ENCODE measurements at places on chromosomes 3 and 15.

- no peak for DNase-seq
These were observed 1.9 kb upstream of the SPPL2A start for GRCh38 chr15:50767332-50767861.

GRCh38 chr15:101406526-101407195, 82.8 kb downstream of the PCSK6 start:
- no peak for DNase-seq

DNA sequence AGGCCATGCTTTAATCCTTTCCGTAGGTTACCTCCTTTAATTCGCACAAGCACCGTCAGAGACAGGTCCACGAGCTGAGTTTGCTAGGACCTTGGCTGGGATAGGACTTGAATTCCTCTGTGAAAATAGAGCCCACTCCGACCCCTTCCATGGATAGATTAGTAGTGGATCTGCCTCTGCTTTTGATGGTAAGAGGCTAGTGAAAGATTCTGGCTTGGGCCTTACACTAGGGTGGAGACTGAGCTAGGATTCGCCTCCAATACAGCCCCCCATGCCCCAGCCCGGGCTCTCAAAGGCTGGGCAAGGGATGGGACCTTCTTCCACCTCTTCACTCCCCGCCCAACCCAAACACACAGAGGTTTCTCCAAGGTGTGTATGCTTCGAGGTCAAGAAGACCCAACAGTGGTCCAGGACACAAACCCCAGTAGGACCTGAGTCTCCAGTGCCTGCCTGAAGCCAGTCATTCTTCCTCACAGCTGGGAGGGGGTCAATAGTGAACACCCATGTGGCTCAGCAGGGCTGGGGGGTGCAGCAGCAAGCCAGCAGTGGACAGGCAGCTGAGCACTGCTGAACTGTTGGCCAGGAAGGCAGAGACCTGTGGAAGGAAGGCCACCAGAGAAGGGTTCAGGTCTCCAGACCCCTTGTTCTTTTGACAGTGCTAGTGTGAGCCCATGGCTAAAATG, 75.7 kb downstream of the SPSB4 start:
- no peak for DNase-seq

- DNase-seq = no peak
These were observed 70.2 kb downstream of the NMD3 start for GRCh38 chr3:161291191-161291901.

DNA sequence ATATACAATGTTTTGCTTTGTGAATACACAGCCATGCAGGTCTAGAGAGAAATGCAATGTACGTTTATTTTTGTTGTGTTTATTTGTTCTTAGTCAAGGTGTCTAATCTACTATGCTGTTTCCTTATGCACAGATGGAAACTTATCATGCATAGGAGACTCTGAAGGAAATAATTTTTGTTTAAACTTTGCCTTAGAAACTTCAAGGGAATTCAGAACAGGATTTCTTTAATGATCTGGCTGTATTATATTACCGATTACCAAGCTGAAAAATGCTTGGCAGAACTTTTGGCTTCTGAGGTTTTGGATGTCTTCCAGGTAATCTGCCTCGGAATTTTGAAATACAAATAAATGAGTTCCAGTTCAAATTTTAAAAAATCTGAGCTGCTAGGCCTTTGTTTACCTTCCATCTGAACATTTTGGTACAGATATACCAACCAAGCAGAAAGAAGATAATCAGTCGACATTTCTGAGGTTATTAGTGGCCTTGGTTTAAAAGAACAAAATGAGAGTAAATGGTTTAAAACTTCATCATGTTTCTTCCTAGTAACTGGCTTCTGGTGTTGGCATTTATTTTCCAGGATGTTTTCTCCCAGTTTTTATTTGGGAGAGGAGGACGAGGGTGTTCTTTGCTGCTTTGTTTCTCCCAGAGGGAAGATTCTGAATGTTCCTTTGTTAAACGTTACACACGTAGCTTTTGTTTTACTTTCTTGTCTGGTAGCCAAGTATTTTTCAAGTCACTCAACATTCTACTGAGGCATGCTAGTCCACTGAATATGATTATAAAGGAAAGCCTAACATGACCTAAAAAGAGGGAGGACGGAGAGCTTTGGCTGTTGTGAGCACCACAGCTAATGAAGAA, 421.8 kb upstream of the TBL1XR1 start:
- no peak for DNase-seq

DNA sequence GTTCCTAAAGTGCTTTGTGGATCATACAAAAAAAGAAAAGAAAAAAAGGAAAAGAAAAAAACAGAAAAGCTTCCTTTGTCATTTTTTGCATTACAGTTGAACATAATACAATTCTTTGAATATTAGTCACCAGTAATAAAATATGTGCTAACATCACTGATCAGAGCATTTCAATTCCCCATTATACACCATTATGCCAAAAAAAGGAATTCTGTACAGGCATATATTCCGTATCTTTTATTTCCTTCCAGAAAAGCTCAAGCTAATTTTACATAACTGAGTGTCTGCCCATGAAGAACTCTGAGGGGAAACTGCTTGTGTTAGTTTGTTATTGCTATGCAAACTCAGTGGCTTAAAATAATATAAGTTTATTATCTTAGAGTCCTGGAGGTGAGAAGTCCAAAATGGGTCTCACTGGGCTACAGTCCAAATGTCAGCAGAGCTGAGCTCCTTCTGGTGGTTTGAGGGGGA, 377.9 kb downstream of the GAP43 start:
- DNase-seq = no peak

- no peak for DNase-seq
These were observed 18.0 kb upstream of the DNAJC13 start for GRCh38 chr3:132399054-132399929.

DNA sequence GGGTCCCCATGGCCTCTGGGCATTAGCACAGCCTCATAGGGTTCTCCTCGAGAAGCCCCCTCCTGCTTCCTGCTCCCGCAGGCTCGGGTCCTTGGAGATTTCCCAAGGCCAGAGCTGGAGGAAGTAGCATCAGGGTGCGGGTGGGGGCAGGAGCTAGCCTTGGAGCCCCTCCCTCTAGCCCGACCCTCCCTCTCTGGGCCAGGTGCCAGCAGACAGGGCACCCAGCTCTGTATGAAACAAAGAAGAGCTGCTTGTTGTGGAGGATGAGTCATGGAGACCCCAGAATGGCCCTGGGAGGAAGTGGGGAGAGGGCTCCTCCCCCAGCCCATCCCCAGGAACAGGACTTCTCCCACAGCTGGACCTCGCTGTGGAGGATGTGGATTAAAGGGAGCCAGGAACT, 29.2 kb downstream of the EPHB3 start:
- DNase-seq = no peak

DNA sequence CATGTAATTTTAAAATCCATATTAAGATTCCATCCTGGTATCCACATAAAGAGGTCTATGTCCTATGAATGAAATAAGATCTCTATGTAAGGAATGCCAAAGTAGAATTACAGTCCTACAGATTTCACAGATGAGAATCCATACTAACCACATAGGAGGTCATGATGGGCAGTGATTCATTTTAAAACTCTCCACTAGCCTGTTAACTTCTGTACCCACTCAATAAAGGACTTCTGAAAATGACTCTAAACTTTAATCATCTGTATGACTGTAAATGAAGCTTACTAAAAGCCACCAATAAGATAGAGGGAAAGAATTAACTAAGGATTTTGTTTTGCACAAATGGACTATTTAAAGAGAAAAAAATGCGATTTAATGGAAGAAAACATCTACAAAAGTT, 28.7 kb downstream of the MORC1 start:
- DNase-seq = no peak

DNA sequence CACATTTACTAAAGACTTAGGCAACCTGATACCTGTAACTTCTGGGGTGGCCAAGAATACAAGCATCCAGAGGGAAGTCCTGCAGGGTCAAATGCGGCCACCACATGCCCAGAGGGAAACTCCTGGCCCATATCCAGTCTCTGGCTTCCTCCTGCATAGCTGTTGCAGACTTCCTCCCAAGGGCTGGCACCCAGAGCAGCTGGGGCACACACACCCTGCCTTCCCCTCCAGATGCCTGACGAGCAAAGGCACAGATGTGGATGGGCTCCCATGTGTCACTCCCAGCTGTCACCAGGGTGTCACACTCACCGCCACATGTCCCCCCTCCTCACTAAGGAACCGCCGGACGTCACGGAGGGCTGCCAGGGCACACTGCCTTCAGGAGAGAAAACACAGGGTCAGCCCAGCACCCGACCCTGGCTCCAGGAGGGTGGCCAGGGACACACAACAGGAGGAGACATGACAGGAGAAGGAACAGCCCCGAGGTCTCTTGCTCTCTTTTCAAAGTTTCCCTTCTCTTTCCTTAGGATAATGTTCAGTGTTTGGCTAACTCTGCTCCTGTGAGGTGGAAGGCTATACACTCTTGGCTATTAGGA, 13.2 kb downstream of the PFKFB4 start:
- DNase-seq = no peak
